ENCODE measurements at places on chromosomes 1 and 21.

DNA sequence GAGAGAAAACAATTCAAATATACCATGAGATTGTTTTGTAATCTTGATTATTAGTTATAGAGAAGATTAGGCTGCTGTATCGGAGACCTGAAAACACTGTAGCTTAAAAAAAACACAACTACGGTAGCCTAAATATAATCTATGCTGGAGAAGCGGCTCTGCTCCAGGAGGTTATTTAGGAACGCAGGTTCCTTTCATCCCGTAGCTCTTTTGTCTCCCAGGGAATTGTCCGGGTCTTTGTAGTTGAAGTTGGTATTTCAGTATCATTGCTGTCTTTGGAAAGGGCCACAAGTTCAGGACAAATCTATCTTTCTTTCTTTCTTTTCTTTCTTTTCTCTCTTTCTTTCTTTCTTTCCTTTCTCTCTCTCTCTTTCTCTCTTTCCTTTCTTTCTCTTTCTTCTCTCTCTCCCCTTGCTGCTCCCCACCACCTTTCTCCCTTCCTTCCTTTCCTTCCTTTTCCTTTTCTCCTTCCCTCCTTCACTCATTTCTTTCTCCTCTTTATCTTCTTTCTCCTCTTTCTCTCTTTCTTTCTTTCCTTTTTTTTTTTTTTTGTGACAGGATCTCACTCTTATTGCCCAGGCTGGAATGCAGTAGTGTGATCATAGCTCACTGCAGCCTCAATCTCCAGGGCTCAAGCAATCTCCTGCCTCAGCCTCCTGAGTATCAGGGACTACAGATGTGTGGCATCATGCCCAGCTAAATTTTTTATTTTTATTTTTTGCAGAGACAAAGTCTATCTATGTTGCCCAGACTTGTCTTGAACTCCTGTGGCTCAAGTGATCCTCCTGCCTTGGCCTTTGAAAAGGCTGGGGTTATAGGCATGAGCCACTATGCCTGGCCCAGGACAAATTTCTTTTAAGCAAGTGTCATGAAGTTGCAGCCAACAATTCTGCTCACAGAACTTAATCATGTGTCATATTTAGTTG, 10.9 kb upstream of the NFIA start:
- no peak for DNase-seq

DNA sequence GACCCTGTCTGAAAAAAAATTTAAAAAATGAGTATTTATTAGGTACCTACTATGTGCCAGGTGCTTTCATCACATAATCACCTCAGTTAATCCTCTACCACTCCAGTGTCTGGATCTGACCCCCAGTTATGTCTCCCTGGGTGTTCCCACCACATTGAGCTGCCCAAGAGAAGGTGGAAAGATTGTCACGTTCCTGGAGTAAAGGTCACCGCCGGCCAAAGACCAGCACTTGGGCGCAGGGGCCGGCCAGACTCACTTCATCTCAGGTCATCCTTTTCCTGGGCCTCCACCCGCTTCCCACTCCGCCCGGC, 714 bp downstream of the PYCR2 start:
- no peak for DNase-seq

DNA sequence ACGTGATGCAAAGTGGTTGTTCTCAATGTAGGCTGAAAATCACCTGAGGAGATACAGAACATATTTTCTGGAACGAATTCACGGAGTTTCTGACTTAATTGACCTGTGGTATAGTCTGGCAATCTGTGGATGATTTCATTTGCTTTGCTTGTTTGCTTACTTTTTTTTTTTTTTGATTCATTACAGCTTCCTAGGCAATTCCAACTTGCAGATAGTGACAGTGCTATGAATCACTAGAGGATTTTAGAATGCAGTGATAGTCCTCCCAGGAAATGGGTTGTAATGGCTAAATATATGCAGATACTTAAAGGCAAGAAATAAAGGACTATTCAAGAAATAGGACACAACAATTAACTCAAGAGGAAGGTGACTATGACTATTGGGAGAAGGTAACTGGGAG, 1378.1 kb upstream of the PRMT6 start:
- no peak for DNase-seq

- no peak for DNase-seq
These were observed 267.7 kb upstream of the PROX1 start for GRCh38 chr1:213720032-213720431.

DNA sequence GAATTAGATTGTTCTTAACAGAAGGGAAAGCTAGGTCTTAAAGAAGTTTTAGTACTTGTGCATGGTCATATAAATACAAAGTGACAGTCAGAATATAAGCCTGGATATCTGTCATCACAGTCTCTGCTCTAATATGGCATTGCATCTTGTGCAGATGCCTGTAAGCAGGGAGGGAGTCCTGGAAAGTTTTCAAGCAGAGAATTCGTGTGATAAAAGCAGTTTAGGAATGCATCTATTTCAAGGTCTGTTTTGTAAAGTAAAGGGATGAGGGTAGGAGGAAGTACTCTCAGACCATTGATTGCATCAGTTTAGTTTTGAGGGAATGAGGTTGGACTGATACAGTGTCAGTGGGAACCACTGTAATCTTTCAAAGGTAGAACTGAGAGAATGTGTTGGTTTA, 30.6 kb downstream of the IARS2 start:
- DNase-seq, result no peak

GRCh38 chr1:199124351-199124750, 485.5 kb downstream of the PTPRC start:
- no peak for DNase-seq

DNA sequence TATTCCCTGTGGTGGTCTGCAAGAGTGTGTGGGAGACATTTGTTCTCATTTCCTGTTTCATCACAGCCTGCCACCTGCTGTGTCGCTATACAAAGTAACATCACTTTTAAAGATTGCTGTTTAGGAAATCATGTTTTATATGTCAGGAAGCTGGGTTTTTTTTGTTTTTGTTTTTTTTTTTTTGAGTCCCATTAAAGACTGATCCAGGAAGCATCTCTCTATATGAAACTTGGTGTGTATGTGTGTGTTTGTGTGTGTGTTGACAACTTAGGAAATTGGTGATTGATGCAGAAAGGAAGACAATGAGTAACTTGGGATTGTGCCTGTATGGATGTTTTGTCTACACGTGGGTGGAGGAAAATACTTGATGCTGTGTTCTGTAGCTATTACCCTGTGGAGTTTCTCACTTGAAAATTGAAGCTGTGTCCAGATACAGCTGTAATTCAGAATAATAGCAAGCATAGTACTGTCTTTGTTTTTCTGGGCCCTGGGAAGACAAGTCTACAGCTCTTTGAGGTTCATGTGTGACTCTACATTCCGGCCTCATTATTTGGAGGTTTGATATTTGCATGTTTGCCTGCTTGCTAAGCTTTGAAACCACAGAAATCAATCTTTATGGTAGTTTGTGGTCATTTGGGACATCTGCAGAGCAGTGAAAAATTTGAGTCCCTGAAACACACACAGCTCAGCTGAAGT, 47.9 kb downstream of the LAMC1 start:
- no peak for DNase-seq

DNA sequence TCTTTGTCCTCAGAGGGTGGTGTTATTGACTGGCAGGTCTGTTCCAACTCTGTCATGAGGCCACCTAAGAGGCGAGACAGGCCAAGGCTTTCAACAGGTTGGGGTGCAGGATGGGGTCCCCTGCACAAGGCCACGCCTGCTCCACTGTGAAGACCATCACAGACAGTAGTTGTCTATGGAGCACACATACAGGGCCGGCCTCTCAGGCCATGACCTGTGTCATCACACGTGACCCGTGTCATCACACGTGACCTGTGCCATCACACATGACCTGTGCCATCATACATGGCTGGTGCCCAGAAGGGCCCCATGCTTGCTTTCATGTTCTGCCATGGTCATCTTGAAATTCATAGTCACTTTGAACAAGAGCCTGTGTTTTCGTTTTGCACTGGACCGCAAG, 91.9 kb downstream of the ARHGEF10L start:
- DNase-seq, result no peak

GRCh38 chr1:115159958-115160357, 70.7 kb upstream of the TSPAN2 start:
- DNase-seq, result no peak

DNA sequence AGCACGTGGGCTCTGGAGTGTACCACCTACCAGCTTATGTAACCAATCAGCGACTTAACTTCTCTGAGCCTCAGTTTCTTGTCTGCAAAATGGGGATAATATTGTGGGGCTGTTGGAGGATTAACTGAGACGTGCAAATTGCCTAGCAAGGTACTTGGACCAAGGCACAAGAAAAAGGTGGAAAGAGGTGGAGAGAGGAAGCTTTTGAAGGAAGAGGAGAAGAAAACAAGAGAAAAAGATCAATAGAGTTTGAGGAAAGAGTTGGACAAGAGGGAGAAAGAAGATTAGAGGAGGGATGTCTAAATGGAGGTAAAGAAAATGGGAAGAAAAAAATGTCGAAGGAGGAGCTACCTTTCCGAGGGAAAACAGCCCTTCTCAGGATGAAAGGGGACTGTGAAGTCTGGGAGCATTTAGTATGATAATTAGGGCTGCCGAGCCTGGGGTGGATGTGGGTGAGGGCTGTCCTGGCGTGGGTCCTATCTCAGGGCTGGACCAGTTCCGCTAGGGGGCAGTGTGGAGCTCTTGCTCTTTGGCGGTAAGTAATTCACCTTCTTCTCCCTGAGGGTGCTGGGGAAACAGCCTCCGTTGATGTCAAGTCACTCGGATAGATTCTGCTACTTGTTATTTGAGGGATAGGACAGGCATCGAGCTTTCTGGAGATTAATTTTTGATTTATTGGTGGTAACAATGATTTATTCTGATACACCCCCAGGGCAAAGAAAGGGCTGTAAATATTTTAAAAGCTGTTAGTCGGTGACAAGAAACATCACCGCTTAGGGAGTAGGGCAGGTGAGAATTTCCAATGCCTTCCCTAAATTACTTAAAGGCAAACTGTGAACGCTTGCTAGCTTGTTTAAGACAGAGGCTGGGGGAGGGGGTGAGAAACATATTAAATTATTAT, 79.0 kb upstream of the NFASC start:
- DNase-seq, result no peak

DNA sequence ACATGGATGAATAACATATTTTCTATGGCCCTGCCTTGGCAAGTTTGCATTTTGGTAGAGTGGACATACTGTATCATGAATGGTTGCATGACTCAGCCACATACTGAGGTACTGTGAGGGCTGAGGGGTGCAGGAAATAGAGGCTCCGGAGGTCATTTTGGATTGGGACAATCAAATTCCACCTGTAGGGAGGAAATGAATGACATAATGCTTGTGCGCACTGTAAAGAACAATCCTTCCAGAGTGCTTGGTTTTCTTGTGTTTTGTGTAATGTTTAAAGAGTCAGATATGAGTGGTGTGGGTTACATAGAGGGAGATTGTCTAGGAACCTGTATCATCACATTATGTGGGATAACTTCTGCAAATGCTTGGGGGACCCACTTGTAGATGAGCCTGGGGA, 329.9 kb upstream of the PROX1 start:
- no peak for DNase-seq
